CD4-positive, CD25-positive, alpha-beta regulatory T cell (primary cell): ENCODE measurements at places on chromosomes 4 and X. TPM values are rescaled to one million over a fixed set of nuclear protein-coding genes. Genes with fewer than 3 reads are reported as not detected.

DNA sequence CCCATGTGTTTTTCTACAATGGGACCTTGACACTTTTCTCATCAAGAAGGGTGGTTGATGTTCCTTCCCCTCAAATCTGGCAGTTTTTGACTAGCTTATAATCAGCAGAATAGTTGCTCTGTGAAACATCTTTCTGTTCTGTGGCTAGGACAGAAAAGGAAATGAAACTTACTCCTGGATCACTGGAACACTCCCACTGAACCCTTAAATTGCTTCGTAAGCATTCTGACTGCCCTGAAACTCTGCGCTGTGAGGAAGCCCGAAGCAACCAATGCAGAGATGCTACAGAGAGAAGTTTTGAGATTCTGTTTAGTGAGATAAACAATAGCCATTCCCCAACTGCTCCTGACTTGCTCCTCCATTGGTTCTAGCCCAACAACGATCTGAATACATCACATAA is 602.2 kb downstream of the CENPC start:
- no peak for DNase-seq

DNA sequence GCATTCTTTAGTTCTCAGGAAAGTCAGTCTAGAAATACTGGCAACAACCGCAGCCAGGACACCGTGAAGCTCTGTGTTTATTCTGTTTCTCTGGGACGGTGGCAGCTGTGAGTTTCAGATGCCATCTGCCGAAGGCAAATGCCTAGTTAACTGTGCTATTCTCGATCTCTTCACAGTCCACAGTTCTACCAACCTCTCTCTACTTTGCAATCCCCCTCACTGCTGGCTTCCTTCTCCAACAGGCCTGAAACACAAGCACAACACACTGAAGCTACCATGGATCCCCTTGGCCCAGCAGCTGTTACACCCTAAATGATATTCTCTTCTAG is 118.8 kb downstream of the ZNF827 start:
- no peak for DNase-seq

DNA sequence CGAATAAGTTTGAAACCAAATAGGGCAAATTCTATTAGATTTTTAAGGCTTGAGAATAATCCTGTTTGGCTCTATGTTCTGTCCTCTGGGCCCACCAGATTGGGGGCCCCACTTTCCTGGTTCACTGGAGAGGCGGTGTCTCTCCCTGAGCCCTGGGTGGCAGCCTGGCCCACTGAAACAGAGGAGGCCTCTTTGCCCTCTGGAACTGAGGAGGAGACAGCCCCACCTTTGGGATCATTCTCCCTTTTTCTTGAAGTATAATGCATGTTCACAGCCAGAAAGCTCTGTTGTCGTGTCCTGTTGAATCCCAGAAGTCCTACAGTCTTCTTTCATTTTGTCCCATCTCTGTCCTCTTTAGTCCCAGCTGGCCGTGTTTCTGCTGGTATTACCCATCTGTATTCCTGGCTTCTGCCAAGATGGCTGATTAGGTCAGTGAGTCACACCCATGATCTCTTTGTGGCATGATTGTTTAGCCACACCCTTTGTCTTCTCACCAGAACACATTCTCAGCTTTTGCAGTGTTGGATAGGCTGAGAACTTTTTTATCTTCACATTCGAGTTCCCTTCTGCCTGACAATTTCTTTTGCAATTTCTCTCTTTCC is 8.1 kb upstream of the TBC1D25 start:
- DNase-seq, result no peak

DNA sequence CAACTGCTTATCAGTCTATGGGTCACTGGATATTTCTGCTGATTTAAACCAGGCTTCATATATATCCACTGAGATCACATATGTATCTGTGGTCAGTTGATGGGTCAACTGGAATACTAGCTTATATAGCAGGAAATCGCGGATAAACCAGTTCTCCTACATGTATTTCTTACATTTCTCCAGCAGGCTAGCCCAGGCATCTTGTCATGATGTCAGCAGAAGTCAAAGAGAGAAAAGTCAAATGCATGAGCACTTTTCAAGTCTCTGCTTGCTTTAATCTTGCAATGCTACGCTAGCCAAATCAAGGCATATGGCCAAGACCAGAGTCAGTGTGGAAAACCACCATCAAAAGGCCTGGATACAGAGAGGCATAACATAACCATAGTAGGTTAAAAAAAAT is 1008.8 kb upstream of the DIAPH2 start:
- DNase-seq, result no peak

DNA sequence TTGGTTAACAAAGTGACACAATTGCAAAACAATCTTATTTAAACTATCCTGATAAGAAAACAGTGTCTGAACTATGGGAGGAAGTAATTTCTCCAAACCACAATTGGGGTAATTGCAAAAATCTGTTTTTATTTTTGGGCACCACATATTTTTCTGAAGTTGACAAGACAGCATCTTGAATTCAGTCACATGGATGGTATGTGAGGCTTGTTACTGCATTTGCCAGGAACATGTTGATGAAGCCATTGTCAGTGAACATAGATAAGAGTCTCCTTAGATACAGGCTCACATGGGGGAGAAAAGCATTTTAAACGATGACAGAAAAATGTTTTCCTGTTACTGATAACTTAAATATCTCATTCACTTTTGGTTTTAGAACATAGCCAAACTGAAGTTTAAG is 5.5 kb upstream of the USP53 start:
- DNase-seq, result no peak

DNA sequence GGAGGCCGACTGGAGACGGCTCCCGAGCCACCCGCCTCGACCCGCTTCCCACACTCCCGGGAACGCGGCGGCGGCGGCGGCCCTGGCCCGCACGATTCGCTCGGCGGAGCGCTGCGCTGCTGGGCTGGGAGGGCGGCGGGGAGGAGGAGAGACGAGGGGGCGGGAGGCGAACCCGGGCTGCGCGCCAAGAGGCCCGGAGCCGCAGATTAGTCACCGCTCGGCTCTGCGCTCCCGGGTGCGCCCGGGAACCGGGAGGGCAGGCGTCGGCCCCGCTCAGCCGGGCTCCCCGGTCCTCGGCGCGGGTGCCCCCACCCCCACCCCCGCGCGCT is 11.2 kb upstream of the BCOR start:
- peak; percentile 39 for DNase-seq

DNA sequence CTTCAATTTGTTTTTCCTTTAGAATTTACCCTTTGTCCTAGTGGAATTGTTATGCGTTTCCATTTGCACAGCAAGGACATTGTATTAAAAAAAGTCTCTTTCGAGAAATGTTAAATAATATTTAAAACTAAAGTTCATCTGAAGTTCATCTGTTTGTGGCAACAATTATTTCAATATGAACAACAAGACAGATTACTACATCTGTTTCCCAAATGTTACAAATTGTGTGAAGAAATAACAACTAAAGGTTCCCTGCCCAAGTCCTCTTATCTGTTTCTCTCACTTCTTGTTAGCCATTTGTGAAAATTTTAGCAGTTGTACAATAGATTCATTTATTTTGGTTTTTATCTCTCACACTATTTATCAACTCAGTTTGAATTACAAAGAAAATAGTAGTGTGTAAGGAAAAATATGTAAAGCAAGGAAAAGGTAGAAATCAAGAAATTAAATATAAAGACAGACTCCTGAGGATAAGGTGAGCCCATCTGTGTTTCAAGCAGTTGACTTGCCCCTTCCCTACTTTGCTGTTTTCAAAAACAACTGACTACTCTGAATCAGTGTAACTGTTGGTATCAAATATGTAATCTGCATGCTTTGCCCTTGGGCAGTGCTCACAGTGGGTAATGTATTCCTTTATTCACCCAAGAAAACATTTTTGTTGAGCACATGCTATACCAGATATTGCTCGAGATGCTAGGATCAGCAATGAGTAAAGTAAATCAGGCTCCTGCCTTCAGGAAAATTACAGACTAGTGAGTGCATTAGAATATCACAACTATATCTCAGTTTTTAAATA is 118.9 kb upstream of the PCDH7 start:
- no peak for DNase-seq

- DNase-seq, result no peak
Observed at GRCh38 chr4:159926871-159927270, 824.0 kb downstream of the RAPGEF2 start.

GRCh38 chr4:27043200-27043599 is 182.6 kb downstream of the STIM2 start:
- DNase-seq, result no peak

- DNase-seq, result peak; percentile 63
Observed at GRCh38 chrX:111098874-111099273, 2.9 kb downstream of the PAK3 start.

GRCh38 chr4:122728856-122729255 is 3.6 kb upstream of the BBS12 start:
- DNase-seq, result no peak

GRCh38 chrX:95762716-95763115 is 921.9 kb upstream of the DIAPH2 start:
- DNase-seq, result no peak

DNA sequence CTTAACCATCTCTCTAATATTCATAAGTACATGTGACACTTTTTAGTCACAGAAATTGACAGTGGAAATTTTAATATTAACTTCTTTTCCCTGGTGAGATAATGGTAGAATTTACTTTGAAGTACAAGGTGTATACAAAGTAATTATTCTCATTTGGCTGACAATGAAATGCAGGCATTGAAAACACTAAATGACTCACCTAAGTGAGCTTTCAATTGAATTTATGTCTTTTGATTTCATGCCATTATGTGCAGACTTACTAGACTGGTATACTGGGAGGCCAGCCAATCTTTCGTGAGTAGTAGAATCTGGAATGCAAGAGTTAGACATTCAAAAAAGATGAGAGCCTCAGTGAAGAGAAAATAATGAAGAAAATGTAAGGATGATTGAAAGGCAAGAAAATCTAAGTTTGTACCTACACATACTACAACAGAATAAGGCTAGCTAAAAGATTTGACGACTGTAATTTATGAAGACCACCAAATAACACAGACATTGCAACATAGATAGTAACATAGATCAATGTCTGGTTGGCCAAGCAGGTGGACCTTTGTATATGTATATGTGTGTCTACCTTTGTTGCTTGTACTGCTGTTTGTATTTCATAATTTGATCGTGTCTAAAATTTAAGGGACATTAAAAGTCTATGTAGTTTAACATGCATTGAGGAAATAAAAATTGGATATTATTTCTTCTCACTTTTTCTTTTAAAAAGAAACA is 459.7 kb downstream of the IL15 start:
- no peak for DNase-seq

DNA sequence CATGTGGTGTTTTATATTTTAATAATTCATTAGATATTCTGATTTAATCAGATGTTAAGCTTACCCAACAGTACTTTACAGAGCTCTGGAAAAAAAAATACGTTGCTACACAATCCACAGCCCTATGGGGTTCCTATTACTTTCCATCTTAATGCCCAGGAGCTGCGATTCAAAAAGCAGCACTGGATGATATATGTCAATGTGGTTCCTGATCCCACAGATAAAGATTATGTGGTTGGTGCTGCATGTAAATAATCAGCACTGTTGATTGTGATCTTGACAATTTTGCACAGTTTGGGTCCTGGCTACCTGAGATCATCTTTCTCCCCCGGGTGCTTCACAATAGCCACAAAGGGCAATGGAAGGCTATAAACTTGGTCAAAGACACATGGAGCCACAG is 72.7 kb upstream of the DCLK2 start:
- no peak for DNase-seq

BCAP31 gene
- total RNA-seq, result 99.9 TPM

EGF gene
- 2.1 TPM for total RNA-seq

SAGE1 gene
- total RNA-seq, result not detected

PRR32 gene
- total RNA-seq, result not detected

VCX3A gene
- not detected for total RNA-seq

CXCL11 gene
- total RNA-seq, result not detected

MID1IP1 gene
- 13.0 TPM for total RNA-seq

NAP1L2 gene
- 11.4 TPM for total RNA-seq

TMPRSS11D gene
- not detected for total RNA-seq

CXCL9 gene
- not detected for total RNA-seq
